ENCODE measurements at places on chromosomes 4 and X.

DNA sequence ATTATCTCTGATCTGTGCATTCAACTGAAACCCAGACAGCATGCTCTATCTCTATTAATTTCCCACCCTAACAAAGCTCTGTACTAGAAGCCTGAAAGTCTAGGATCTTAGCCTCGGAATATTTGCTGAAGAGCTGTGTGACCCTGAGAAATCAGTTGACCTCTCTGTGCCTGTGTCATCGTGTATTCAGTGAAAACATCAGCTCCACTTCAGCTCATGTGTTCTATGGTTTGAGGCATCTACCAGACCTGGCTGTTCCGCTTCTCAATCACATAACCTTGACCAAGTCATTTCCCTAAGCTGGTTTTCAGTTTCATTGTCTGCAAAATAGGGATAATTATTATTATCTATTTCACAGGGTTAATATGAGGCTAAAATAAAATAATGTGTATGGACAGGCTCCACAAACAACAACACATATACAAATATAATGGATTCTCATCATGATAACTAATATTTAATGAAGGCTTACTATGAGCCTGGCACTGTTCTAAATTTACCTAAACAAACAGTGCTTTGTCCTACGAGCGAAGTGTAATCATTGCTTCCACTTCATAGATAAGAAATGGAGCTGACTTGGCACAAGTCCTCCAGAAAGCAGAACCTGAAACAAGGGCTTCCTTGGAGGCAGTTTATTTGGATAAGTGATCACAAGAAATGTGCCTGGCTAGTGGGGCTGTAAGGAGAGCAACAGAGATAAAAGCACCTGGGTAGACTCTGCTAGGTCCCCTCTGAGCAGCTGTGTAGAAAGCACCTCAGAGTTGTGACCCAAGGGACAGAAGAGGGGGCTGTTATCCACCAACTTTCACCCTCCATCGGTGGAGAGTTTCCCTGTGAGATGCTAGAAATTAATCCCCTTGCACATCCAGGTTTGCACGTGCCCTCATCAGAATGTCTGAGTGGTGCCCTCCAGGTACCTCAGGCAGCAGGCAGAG lies 356.9 kb downstream of the RAB28 start:
- DNase-seq: no peak

DNA sequence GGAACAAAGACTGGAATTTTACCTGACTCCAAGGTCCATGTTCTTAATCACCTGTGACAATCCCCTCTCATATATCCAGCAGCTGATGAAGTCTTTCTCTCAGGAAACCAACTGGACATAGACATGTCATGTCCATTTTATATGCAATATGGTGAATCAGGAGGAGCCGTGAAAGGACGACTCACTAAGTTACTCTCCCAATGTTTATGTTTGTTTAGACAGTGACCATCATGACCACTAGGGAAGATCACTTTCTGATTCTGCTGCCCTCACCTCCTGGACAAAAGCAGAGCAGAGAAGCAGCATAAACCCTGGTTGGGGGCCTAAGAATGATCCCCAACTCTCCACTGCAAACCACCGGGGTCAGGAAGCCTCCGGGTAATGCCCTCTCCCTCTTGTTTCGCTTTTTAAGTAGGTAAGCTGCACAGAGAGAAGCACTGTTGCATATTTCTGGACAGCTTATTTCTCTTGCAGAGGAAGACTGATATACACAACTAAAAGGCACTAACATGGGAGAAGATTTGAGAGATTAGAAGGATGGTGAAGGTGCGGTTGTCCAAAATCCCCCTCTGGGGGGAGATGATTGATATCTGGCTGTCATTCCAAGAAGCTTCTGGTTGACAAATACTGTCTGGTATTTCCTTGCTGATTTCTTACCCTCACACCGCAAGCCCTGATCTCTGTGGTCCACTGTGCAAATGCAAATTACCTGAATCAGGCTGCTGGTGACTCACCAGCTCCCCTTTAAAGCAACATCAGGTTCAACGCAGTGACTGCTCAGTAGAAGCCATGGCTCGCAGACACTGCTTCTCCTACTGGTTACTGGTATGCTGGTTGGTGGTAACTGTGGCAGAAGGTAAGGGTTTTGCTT lies at the start of gene ODAPH:
TSS of gene ODAPH (plus strand) at position 773 of the 871 bp plus-strand sequence. CDS start at position 790, 17 bp downstream.
- DNase-seq: no peak

DNA sequence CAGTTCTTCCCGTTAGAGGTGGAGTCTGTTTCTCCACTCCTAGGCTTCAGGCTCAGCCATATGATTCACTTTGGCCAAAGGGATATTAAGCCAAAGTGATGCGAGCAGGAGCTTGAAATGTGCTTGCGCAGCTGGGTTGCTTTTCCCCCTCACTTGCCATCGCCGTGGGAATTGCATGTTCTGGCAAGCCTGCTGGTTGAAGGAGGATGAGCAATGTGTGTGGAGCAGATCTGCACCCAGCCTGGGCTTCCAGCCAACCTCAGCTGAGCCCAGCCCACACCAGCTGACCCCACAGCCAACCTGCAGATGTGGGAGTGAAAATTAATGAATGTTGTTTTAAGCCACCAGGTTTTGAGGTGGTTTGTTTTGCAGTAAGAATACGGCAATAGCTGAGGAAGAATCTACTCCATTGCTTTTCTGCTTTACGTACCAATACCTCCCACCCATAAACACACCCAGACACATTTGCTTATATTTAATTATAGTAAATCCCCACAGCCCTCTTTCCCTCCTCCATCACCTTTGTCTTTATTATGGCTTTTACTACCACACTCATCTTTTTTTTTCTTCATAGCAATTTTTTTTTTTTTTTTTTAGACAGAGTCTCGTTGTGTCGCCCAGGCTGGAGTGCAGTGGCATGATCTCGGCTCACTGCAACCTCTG lies 132.8 kb upstream of the FUNDC1 start:
- peak; percentile 88 for DNase-seq

DNA sequence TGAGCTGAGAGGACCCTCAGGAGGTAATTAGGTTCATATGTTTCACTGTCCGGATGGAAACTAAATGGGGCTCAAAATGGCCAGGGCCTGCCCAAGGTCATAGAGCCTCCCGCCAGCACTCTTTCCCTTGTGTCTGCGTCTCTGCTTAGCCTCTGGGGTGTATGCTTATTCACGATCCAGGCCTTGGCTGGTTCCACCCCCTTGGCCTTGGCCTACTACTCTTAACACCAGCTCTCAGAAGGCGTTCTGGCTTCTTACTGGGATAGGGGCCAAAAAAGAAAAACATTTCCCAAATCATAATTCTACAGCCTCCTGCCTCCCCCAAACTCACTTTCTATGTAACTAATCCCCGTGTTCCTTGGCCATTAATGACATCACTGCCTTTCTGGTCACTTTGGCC lies 68.8 kb downstream of the RTL5 start:
- no peak for DNase-seq

DNA sequence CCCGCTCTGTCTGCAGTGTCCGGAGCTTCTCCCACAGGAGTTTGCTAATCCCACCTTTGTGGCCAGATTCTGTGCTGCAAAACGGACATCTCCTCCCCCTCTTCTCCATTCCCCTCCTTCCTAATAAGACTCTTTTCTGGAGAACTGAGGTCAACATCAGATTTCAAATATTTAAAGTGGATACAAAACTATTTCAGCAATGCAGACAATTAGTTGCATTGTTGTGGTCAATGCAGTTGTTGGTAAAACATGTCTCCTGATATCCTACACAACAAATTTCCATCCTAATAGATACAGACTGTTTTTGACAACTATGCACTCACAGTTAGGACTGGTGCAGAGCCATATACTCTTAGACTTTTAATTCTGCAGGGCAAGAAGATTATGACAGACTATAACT lies 5.1 kb upstream of the MCUB start:
- DNase-seq: no peak

DNA sequence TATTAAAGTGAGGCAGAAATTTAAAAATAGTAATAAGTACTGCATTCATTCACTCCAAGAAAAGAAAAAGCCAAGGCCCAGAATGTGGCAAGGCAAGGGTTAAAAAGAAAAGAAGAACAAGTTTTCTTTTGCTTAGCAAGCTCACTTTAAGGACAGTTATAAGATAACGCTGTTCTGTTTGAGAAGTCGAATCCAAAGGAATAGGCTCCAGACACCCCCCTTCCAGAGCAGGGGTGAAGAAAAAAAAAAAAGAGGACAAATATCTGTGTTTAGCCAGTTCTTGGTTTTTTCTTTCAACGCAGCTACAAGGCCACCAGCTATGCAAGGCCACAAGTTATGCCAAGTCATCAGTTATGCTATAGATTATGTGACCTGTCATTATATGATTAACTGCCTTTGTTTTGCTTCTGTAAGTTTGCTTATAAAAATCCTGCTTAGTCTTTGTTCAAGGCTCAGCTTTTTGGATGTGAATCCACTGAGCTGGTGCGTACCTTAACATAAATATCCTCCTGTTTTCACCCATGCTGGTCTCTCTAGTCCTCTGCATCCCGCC lies 1.4 kb downstream of the GRK4 start:
- no peak for DNase-seq

GRCh38 chr4:102535398-102536082 lies 34.4 kb downstream of the NFKB1 start:
- DNase-seq: peak; percentile 61

DNA sequence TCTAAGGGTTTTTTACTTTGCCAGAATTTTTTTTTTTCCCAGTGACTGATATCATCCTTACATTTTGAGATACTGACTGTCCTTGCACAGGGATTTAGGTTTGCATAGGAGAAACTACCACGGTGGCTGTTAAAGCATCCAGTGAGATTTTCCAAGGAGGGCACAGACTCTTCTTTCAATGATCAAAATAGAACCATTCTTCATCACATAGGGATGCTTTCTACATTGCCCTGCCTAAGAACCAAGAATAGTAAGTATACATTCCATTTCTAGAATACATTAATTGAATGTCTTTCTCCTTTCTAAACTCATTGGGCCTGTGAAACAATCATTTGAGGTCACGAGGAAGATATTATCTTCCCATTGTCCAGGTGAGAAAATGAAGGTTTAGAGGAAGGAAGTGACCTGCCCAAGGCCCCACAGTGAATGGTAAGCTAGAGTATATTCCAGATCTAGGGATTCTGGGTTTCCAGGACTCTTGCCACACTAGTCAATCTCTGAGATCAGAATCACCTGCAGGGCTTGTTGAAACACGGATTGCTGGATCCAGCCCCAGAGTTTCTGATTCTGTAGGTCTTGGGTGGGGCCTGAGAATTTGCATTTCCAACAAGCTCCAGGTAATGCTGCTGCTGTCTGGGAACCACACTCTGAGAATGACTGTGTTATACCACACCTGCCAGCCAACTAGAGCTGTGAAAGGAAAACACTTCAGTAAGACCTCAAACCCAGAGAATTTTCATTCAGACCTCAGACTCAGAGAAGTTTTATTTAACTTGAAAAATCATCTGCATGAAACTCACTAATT lies 17.7 kb upstream of the TMEM154 start:
- DNase-seq: no peak

DNA sequence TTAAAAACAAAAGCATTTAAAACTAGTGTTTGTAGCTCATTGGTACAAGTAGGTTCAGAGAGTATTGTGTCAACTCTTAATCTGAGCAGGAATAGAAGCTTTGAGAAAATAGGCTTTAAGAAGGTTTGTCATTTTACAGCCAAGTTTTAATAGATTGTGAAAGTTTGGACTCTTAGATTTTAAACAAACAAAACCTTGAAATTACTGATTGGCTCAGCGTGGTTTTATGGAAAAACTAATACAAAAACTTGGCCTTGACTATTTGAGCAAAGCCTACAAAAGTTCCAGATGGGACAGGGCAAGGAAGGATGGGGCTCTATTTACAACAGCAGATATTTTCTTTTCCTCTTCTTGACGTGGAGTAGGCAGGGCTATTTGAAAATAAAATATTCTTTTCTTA lies 16.5 kb downstream of the ZFX start:
- no peak for DNase-seq

GRCh38 chrX:135974279-135974856 lies 580 bp upstream of the MMGT1 start:
- peak; percentile 73 for DNase-seq

DNA sequence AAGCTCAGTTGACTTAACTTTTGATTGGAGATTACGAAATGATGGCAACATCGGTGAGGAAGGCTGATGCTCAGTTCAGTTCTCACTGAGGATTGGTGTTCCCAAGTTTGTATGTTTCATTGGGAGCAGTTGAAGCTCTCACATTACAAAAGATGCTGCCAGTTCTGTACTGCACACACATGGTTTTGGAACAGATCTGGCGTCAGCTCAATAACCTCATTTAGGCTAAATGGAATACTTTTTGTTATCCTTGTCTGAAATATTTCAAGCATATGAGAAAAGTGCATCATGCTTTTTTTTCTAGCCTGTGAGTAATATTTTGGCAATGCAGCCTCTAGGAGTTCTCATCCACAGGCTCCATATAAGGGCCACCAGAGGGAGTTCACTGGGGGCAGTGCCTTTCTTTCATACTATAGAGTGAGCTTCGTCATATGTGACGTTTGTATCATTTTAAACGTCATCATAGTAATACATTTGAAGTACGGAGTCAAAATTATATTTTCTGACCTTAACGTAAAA lies 4.1 kb downstream of the ENPEP start:
- peak; percentile 93 for DNase-seq

DNA sequence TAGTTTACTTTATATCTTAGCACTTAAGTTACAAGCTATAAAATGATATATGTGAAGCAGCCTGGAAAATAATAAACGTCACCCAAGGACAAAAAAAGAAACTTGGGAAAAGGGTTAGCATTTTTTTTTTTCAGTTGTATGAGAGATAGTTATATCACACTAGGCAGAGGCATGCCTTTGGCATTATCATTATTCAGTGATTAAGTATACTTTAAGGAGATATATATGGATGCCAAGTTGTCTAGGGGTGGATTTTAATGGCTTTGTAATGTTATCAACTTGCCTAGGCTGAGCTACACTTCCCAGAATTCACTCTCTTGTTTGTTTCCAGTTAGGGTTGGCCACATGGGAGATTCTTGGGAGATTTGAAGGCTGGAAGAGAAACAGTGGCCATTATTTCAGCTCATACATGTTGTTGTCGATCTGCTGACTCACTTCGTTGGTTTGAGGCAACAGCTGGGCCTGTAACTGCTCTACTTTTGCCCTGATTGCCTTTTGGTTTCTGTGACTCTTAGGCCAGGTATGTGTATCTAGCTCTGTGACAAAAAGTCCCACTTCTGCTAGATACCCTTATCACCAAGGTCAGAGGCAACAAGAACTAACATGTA lies 11.5 kb upstream of the SRPX start:
- peak; percentile 60 for DNase-seq

- DNase-seq: peak; percentile 77
These were observed 69.4 kb downstream of the HMGB2 start for GRCh38 chr4:173264684-173265185.

GRCh38 chrX:30530606-30531005 lies 47.0 kb downstream of the TASL start:
- peak; percentile 51 for DNase-seq

GRCh38 chrX:17413228-17413627 lies 38.2 kb downstream of the NHS start:
- DNase-seq: peak; percentile 49

GRCh38 chrX:123477673-123478072 lies 255.2 kb downstream of the THOC2 start:
- no peak for DNase-seq

- DNase-seq: peak; percentile 68
These were observed 23.0 kb downstream of the RPA4 start for GRCh38 chrX:96906741-96907140.

GRCh38 chr4:67052814-67053675 lies 492.3 kb downstream of the CENPC start:
- DNase-seq: no peak

- DNase-seq: peak; percentile 26
These were observed 54.7 kb downstream of the TMEM131L start for GRCh38 chr4:153520801-153521329.

All from fibroblast of pulmonary artery (primary cell).